A549 treated with AZD2906 at 1 μM for 4 hours (cell line): ENCODE measurements at places on chromosomes 3 and 15. TPM values are rescaled to one million over a fixed set of nuclear protein-coding genes. Genes with fewer than 3 reads are reported as not detected.

The IDH2 gene
- 40.3 to 50.4 TPM (median 45.6 TPM) in 5 replicates for total RNA-seq

The PLSCR5 gene
- not detected in 5 replicates for total RNA-seq

The FGF7 gene
- total RNA-seq: not detected in 5 replicates

The CPLX3 gene
- total RNA-seq: not detected in 5 replicates

The OTOL1 gene
- total RNA-seq: not detected in 5 replicates

The SLMAP gene
- total RNA-seq: 17.4 to 22.7 TPM (median 21.8 TPM) in 5 replicates

The ZMYND10 gene
- 0.91 to 1.8 TPM (median 1.2 TPM) in 5 replicates for total RNA-seq

The RPL22L1 gene
- 194 to 287 TPM (median 239 TPM) in 5 replicates for total RNA-seq

The ACSBG1 gene
- total RNA-seq: 0.10 to 0.48 TPM (median 0.26 TPM) in 5 replicates

The MYLK gene
- total RNA-seq: 11.6 to 15.5 TPM (median 14.0 TPM) in 5 replicates

The PPARG gene
- total RNA-seq: 36.7 to 41.7 TPM (median 39.5 TPM) in 5 replicates

The SLC12A8 gene
- total RNA-seq: 1.3 to 2.3 TPM (median 1.6 TPM) in 5 replicates

The GPR149 gene
- not detected in 5 replicates for total RNA-seq

The CDCP1 gene
- total RNA-seq: 6.5 to 8.4 TPM (median 6.6 TPM) in 5 replicates

The PHLDB2 gene
- 11.4 to 18.8 TPM (median 17.1 TPM) in 5 replicates for total RNA-seq

The ZNF445 gene
- 1.9 to 2.7 TPM (median 2.2 TPM) in 5 replicates for total RNA-seq

The KCNMB3 gene
- 0.97 to 1.6 TPM (median 1.1 TPM) in 5 replicates for total RNA-seq

The NMB gene
- total RNA-seq: 12.1 to 26.1 TPM (median 22.8 TPM) in 5 replicates

The GLCE gene
- 14.2 to 17.0 TPM (median 14.5 TPM) in 5 replicates for total RNA-seq

The ATP13A5 gene
- total RNA-seq: not detected in 5 replicates

The UBAP1L gene
- 0.53 to 0.97 TPM (median 0.84 TPM) in 5 replicates for total RNA-seq

The RETNLB gene
- not detected in 5 replicates for total RNA-seq

The FHIT gene
- 0.61 to 1.3 TPM (median 0.75 TPM) in 5 replicates for total RNA-seq

The NSMCE3 gene
- 14.7 to 16.2 TPM (median 15.0 TPM) in 5 replicates for total RNA-seq

The ZNF774 gene
- total RNA-seq: 0.88 to 1.6 TPM (median 1.0 TPM) in 5 replicates

The ZIC1 gene
- 0.01 to 0.16 TPM in 2 of 5 replicates, not detected in the others for total RNA-seq

The CACNA2D3 gene
- 0.09 to 0.32 TPM (median 0.16 TPM) in 5 replicates for total RNA-seq

The SKOR1 gene
- total RNA-seq: 0.03 to 0.08 TPM (median 0.05 TPM) in 4 of 5 replicates, not detected in the other

The MYZAP gene
- total RNA-seq: 1.3 to 1.5 TPM (median 1.4 TPM) in 5 replicates

The KLF15 gene
- total RNA-seq: 1.4 to 1.9 TPM (median 1.6 TPM) in 5 replicates

The GBE1 gene
- 21.5 to 28.0 TPM (median 23.5 TPM) in 5 replicates for total RNA-seq

The TMEM207 gene
- not detected in 5 replicates for total RNA-seq

The ECE2 gene
- not detected in 5 replicates for total RNA-seq

The TYRO3 gene
- total RNA-seq: 16.1 to 19.7 TPM (median 18.2 TPM) in 5 replicates

The SPATA12 gene
- 0.29 to 0.55 TPM (median 0.39 TPM) in 5 replicates for total RNA-seq

The TEX9 gene
- total RNA-seq: 3.5 to 4.9 TPM (median 4.3 TPM) in 5 replicates
